ENCODE measurements at places on chromosomes 3 and 15.

DNA sequence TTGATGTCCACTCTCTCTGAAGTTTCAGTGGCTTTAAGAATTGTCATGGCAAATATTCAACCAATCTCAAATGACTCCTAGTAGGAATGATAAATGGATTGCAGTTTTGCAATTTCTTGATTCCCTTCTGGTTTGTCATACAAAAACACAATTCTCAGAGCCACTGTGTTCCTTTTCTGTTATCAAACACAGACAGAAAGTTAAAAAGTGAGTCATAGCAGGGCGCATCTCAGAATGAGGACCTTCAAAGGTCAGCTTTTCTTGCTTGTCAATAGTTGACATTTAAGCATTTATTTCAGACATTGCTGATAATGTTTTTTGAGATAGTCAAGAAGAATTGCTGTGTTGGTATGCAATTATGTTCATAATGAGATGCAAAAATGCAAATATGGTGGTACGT, 405.9 kb downstream of the NR2F2 start:
- DNase-seq, result no peak

DNA sequence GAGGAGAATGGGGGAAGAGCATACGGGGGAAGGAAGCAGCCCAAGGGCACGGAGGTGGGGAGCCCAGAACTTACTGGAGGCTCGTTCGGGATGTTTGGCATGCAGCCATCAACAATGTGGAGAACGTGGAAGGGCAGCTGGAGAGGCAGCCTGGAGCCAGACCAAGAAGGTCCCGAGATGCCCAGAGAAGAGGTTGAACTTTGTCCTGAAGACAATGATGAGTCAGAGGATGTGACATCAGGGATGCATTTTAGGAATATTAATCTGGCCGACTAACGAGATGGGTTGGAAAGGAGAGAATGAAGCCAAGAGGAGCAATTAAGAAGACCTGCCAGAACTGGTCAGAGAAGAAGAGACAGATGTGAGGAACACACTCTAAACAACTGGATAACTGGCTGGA, 98.2 kb downstream of the SRGAP3 start:
- no peak for DNase-seq

GRCh38 chr3:172159962-172160538, 120.7 kb downstream of the FNDC3B start:
- DNase-seq, result no peak

DNA sequence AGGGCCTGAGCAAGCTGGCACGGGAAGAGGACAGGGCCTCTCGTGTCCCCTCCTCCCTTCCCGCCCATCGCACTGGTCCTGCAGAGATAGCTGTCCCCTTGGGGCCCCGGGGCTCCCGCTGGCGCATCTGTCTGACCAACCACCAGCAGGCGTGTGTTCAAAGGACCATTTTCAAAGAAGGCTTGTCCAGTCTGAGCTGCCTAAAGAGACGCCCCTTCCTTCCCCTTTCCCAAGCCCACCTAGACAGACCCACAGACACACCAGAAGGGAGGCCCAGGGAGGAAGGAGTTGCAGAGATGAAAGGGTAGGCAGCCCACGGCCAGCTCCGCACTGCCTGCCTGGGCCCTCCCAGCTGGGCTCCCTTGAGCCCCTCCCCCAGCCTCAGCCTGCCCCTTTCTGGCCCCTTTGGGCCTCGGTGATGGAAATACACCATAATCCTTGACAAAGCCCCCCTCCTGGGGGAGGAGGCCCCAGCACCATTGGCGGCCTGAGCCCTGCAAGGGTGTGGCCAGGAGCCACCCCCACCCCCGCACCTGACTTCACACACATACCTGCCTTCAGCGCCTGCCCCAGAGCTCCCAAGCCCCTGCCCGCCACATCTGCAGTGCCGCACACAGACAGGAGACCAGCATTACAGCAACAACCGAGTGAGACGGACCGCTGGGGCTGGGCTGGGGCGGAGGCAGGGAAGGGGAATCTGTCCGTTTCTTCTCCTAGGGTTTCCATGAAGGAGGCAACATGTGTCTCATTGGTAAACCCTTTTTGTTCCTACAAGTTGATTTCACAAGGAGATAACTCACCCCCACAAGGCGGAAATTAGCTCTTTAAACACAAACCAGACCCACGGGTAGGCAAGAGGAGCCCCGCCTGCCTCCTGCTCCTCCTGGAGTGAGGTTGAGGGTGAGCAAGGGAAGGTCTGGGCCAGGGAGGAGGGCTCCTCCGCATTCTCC, at the start of gene STRA6:
Gene STRA6, minus strand, starts transcription at position 336 of the 950 bp plus-strand sequence. CDS start 520 bp downstream, outside the sequence.
- DNase-seq, result peak; percentile 55

DNA sequence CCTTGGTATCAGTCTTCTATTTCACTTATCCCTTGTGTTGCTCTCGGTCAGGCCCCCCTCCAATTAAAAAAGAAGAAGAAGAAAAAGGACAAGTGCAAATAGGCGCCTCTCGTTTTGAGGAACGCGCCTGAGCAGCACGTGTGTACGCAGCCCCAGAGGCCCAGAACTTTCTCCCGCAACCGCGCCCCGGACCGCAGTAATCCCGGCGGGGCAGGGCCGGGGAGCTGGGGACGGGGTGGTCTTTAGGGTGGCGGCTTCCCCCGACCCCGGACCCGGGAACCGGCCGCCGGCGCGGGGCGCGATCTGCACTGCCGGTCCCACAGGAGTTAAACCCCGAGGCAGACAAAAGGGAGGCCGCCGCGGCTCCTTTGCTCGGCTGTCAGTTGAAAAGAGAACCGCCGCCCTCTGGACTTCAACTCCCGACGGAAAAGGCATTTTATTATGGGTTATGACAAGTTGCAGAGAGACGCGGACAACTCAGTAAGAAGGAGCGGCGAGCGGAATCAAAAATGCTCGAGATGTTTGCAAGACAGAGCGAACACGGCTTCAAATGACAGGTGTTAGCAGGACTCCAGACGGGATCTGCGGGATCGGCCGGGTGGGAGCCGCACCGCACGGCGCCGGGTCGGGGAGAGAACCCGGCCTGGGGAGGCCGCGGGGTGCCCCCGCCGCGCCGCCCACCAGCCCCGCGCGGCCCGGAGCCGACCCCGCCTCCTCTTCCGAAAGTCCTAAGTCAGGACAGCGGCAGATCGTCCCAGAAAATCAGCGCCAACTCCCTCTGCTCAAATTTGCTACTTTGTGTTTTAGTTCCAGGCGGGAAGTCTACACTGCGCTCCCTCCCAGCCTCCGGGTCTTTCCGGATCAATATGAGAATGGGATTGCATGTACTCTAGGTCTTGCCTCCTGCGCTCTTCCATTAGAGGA, 79.0 kb downstream of the NR2F2 start:
- no peak for DNase-seq

GRCh38 chr15:82533801-82534200, 6.5 kb downstream of the RPS17 start:
- DNase-seq, result no peak

DNA sequence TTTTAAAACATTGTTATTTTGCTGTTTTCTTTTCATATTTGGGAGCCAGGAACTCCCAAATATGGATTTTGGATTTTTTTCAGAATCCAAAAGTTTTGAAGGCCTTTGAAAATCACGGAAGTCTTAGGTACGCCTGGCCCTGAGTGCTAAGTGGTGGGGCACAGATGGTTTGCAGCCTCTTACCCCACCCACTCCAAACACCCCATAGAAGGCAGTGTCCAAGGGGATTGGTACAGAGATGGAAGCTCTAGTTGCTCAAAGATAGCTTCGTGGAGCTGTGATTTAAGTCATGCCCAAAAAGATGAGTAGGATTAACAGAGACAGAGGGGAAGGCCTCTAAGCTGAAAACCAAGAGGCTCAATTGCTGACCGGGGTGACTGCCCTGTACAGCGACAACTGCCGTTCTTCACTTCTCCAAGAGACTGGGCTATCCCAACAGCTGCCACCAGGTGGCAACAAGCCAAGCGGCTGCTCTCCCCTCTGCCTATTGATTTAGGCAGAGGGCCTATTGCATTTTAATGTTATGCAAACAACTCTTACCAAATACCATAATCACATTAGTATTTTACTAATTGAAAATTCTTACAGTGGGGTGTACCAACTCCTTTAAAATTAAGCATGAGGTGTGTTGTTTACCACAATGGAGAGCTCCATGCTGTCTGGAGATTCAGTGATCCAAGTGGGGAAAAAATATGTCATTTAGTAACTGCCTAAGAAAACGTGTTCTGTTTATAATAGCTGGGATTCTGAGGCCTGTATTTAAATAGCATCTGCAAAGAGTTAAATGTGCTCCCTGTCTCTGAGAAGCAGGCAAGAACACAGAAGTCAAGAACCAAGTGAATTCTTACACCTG, 64.0 kb upstream of the C15orf61 start:
- DNase-seq, result no peak

- no peak for DNase-seq
Observed at GRCh38 chr3:52432691-52433141, 12.2 kb downstream of the SEMA3G start.

DNA sequence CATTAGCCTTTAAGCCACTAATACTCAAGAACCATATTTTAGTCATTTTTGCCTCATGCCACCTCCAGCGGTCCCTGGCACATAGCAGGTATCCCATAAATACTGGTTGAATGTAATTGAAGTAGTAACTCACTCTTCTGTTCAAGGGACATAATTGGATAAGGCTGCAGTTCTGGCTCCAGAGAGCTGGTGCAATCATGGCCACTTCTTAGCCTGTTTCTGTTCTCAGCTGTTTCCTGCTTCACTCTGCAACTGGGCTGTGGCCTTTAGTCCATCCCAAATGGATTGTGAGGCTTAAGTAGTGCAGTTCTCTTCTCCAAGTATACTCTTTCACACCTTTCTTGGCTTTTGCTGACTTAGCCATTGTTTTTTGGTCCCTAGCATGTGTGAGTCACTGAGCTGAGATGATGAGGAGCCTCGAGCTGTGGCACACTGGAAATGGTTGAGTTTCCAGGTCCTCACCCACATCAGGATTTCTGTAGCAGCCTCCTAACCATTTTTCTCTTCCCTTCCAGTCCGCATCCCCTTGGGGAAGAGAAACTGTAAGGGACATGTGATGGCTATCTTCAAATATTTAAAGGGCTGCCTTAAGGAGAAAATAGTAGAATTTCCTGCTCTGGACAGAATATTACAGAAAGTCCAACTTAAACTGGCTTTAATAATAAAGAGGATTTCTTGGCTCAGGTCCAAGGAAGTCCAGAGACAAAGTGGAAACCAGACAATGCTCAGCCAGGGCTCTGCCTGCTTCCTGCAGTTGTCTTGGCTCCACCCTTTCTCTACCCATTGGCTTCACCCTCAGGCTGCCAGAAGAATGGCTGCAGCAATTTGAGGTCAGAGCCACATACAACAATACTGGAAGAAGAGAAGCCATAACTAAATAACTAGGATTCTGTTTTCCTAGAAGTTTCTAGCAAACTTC, 305.4 kb upstream of the ROPN1 start:
- DNase-seq, result no peak

GRCh38 chr15:95410757-95411156, 919.7 kb upstream of the NR2F2 start:
- DNase-seq, result no peak

GRCh38 chr15:48355377-48355776, 24.1 kb downstream of the DUT start:
- no peak for DNase-seq

- no peak for DNase-seq
Observed at GRCh38 chr3:127848131-127849129, 26.1 kb upstream of the MGLL start.

- no peak for DNase-seq
Observed at GRCh38 chr3:129701161-129701560, 94.7 kb upstream of the PLXND1 start.

- no peak for DNase-seq
Observed at GRCh38 chr15:57522148-57522547, 69.6 kb upstream of the MYZAP start.

DNA sequence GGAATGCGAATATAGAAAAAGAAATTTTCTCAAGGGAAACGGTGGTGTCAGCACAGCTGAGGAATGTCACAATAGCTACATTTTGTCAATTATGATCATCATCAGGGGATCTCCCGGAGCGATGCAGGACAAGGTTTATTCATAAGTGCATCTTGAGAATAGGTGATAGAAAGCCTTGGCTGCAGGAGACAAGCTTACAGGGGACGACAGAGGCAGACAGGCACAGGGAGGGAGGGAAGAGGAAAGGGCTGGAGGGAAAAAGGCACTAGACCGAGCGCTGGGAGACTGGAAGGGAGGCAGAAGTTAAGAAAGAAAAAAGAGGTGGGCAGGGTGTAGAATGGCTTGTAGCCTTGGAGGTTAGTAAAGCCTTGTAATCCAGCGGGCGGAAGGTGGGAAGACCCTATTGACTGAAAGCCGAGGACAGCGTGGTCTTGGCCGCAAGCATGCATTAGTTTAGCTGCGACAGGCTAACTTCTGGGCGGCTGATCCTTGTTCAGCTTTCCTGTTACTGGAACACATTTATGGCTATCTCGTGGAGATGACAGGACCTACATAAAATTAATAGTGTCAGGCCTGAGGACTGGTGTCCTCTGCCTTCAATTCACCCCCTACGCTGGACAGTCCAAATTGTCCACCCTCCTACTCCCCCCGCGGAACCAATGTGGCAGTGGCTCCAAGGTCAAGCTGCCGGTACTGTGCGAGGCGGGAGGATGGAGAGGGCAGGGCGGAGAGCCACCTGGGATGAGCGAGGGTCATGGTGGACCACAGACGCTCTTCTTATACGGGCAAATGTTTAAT, 1.4 kb upstream of the NECTIN3 start:
- no peak for DNase-seq

DNA sequence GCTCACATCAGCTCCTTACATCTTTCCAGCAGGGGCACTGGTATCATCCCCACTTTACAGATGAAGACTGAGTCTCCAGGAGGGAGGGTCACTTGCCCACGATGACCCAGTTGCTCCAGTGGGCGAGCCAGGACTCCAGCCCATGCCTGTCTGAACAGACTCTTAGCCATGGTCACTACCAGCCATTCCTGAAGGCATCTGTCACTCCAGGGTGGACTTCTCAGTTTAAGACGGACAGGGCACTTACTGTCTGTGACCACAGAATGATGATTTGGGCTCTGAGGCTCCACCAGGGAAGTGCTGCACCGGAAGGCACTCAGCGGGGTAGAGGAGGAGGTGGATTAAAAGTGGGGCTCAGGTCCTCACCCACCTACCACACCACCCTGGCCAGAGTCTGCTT, 104.0 kb upstream of the SLC6A6 start:
- DNase-seq, result no peak

Data from SK-N-MC (cell line).